ENCODE measurements at places on chromosomes 12 and 14.

DNA sequence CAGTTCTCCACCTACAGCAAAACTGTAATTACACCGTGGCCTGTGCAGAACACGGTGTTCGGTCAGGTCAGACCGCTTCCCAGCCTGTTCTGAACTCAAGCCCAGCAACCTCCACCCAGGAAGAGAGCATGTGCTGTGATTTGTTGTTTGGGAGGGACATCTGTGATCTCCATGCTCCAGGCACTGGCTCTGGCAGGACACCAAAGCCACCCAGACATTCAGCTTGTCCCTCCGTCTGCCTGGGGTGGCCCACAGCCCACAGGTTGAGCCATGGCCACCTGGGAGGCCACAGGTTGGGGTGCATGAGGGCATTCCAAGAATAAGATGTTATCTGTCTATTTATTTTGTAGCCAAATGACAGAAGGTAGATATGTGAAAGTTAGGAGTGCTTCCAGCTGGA lies 1091.1 kb downstream of the VRK1 start:
- no peak for DNase-seq

DNA sequence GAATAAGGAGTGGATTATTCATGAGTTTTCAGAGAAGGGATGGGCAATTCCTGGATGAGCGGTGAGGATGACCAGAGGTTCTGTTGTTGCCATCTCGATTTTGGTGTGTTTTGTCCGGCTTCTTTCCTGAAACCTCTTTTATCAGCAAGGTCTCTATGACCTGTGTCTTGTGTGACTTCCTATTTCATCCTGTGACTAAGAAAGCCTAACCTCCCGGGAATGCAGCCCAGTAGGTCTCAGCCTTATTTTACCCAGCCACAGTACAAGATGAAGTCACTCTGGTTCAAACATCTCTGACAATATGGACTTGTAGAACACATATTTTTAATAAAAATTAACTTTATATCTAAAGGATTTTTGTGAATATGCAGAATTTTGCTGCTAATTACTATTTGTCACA lies 716.4 kb downstream of the FSCB start:
- no peak for DNase-seq

- no peak for DNase-seq
These were observed 64.3 kb downstream of the ANO6 start for GRCh38 chr12:45279931-45280830.

GRCh38 chr12:100554608-100555077 lies 18.8 kb upstream of the GAS2L3 start:
- DNase-seq: no peak

- no peak for DNase-seq
These were observed 29.0 kb downstream of the PALS1 start for GRCh38 chr14:67270145-67270753.

DNA sequence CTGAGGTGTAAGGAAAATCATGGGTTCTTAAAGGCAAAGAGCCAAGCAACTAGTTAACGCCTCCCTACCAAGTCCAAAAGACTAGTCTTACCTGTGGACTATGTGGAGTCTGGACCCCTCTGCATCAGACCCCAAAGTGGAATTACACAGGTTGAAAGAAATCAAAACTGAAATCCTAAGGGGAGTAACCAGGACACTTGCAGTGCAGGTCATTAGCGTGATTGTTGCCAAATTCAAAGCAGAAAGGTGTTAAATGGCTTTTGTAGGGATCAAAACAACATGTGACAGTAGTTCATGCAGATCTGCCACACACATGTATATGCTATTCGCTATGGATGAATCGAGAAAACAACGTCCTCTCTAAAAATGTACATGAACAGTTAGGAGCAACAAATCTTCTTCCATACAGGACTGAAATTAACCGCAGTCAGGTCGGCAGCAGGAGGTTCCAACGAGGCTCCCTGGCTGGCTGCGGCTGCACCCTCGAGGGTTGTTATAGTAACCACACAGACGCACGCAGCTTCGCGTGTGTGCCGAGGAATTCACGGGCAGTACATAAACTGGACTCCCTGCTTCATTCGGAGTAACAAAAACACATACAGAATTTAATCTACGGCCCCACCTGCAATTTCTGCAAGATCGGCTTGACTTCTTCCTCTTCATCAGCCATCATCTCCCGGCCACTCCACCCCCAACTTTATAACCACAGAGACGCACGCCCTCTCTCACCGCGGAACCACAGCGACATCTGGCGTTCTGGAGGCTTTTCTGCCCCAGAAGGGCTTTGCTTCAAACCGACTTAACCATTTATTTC lies at the start of gene TTC5:
TTC5 (minus strand) TSS at position 687 of the 814 bp plus-strand sequence; CDS start at position 673, 14 bp downstream.
- DNase-seq: peak; percentile 97

DNA sequence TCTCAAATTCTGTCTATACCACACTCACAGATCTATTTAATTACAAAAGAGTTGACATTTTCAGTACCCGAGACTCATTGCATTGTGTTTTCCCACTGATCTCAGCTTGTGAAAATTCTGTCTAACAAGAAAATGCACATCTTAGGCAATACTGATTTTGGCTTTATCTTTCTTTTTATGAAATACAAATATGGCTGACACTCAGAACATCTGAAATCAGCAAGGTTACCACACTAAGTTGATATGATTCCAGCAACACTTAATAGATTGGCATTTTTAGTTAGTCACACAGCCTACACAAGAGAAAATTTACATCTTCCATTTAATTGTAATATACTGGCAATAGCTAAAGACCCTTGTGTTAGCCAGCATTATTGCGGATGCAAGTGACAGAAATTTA lies 40.3 kb downstream of the PEX5 start:
- DNase-seq: no peak

GRCh38 chr12:96218989-96219678 lies 25.0 kb downstream of the ELK3 start:
- no peak for DNase-seq

DNA sequence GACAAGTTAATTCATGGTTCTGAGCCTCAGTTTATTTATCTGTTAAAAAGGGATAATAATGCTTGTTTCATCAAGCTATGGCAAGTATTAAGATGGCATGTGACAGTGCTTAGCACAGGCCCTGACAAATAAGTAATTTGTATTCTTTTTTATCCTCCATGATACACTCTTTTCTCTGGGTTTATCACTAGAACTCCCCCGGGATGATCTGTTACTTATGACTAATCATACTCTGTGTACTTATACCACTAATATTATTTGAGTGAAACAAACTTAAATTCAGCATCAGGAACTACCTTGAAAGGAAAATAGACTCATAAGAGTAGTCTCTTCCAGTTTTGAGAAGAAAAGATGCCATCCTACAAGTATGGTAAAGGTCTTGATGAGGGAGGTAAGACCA lies 283.8 kb downstream of the PAWR start:
- no peak for DNase-seq

DNA sequence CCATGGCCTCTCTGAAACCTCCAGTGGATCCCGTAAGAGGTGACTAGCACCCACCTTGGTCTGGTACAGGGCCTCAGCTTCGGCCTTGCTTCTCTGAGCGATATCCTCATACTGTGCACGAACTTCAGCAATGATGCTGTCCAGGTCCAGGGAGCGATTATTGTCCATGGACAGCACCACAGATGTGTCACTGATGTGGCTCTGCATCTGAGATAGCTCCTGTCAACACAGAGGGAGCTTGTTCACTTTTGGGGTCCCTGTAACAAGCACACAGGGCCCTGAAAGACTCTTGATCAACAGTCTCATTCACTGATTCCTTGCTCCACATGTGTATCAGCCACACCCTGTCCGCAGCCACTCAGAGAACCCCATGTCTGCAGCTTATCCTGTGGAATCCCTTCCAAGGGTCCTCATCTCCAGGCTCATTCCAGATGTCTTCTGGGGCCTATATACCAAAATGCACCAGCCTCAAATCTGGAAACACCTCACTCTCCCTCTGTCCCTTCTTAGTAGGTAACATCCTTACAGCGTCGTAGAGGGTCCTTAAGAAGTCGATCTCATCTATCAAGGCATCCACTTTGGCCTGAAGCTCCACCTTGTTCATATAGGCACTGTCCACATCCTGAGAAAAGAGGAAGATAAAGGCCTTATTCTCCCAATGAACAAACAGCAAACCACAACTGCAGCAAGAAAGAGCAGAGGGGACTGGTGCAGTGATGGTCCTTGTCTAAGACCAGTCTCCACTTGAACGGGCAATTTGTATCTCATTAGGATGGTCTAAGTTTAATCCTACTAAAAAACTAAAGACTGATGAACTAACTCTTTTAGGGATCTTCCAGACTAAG lies 3.5 kb downstream of the KRT3 start:
- no peak for DNase-seq

DNA sequence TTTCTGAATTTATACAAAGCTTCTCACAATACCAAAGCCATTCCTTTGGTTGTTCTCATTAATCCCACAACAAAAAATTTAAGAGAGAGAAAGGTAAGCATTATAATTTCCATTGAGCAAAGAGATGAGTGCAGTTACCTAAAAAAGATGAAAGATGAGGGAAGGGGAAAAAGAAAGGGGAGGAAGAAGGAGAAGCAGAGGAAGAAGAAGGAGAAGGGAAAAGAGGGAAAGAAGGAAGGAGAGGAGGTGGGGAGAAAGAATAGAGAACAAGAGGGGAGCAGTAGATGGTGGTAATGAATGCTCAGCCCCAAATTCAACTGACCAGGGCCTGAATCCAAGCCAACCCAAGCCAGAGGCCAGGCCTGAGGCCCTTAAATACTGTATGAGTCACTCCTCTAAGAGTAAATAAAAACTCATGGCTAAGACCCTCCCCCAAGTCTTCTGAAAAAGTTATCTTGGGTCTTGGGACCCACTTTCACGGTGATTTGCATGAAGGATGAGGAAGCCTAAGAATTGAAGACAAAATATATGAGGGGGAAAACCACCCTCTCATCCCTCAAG lies 144.6 kb downstream of the ITPR2 start:
- DNase-seq: no peak

DNA sequence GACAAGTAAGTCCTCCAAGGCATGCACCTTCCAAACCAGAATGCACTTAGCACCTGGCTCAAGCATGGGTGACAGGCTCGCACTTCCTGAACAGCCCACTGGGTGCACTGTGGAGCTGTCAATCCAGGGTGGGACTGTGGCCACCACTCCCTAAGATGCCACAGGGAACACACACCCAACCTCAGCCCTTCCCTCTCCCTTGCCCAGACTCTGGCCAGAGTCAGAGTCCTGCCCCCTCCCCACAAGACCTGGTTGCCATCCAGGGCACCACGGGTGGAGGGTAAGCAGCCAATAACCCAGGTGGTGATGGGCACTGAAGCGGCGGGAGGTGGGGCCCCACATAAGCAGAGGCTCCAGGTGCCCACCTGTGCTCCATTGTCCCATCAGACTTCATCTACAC lies 160.6 kb downstream of the MYRFL start:
- DNase-seq: no peak

DNA sequence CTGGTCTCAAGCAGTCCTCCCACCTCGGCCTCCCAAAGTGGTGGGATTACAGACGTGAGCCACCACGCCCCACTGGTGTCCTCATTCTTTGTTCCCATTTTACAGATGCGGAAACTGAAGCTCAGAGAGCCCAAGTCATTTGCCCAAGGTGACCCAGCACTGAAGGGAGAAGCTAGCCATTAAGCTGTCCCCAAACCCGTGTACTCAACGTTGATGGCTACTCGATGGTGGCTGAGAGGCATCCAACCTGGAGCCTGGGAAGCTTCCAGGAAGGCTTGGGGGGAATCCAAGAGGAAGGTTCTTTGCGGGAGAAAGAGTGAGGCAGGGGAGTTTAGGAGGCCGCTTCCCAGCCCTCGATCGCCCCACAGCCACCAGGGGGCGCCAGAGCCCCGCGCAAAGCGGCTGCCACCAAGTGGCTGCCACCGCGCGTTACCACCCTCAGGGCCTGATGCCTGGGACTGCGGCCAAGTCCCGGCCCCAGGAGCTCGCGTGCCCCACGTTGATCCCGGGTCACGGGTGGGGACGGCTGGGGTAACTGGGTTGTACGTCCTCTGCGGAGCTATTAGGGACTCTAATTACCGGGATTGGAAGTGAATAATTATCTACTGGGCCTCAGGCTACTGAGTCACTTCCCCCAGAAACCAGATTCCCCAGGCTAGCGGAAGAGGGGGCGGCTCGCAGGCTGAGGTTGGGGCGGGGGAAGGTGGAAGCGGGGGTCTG lies 8.8 kb upstream of the SH2B3 start:
- DNase-seq: no peak

- DNase-seq: no peak
These were observed 94.4 kb upstream of the PLEKHG7 start for GRCh38 chr12:92608151-92609091.

DNA sequence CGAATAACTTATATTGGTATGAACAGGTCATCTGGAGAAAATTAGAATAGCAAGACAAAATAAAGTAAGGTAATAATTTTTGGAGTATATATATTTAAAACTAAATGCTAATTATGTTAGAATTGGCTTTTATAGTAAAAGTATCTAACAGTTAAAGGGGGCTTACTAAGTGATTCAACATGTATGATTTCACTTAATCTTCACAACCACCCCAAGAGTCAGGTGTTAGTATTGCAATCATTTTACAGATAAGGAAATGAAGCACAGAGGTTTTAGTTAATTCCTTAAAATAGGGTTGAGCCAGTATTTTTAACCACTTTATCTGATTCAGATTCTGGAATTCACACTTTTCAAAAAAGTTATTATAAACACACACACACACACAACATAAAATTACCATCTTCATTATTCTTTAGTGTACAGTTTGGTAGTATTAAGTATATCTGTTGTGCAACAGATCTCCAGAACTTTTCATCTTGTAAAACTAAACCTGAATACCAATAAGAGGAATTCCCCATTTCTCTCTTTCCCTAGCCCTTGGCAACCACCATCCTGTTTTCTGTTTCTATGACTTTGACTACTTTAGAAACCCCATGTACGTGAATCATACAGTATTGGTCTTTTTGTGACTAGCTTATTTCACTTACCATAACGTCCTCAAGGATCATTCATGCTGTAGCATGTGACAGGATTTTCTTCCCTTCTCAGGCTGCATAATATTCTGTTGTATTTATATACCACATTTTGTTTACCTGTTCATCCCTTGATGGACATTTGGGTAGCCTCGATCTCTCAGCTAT lies 12.5 kb downstream of the A2M start:
- no peak for DNase-seq

- DNase-seq: no peak
These were observed 27.3 kb downstream of the TTC5 start for GRCh38 chr14:20278414-20278813.

DNA sequence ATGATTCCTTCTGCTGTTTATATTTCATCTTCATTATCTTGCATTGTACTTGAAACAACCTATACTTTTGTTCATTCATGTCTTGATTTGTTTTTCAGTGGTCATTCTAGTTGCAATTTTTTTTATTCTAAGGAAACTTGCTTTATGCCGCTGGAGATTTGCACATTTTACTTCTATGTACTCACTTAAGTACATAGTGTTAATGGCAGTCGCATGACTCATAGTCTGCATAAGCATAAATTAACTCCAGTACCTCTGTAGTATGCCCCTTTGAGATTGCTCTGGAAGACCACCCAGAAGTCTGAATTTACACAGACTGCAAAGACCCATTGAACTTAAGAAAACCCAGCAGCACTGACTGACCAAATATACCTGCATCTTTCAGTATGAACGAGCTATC lies 77.0 kb downstream of the MSRB3 start:
- DNase-seq: no peak

GRCh38 chr14:50826681-50827080 lies 4.3 kb downstream of the NIN start:
- DNase-seq: peak; percentile 31

Measured in esophagus muscularis mucosa (tissue), 4 donors.